CD4-positive, alpha-beta T cell treated with Interferon gamma for 1 hour (primary cell): ENCODE measurements at places on chromosomes 4 and X.

DNA sequence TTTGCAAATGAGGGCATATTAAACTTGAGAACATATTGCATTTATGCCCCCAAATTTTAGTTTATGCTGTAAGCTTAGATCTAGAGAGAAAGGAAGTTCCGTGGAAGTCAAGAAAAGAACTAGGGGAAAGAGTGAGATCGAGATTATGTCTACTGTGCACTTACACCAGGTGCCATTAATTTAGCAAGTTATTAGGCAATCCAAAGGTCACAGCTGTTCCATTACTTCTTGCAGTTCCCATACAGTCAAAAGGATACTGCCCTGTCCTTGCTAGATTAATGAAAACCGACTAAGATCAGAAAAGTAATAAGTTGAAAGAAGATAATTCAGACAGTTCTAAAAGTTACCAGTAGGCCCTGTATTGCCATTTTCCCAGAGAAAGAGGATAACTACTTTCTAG is 49.3 kb upstream of the SLC7A11 start:
- DNase-seq: no peak

GRCh38 chr4:85744950-85745349 is 270.0 kb downstream of the ARHGAP24 start:
- DNase-seq: no peak

- DNase-seq: no peak
Observed at GRCh38 chr4:106422766-106423165, 54.2 kb upstream of the GIMD1 start.

DNA sequence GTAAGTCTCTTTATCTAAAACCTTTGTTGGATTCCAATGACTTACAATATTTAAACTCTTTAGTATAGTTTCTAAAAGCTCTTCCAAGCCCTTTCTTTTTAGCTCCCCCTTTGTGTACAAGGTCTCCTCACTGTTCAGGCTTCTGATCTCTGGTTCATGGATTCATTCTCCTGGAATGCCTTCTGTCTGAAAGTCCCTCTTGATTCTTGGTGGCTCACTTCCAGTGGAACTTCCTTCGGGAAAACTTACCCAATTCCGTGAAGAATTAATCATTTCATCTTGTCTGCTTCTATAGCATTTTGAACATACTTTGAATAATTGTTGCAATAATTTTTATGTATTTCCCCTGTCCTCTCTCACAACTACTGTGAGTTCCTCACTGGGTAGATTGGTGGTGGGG is 3.6 kb downstream of the ARHGAP24 start:
- DNase-seq: no peak

GRCh38 chr4:53863736-53864365 is 200.6 kb downstream of the CHIC2 start:
- no peak for DNase-seq

GRCh38 chr4:85573270-85573669 is 98.3 kb downstream of the ARHGAP24 start:
- DNase-seq: no peak

DNA sequence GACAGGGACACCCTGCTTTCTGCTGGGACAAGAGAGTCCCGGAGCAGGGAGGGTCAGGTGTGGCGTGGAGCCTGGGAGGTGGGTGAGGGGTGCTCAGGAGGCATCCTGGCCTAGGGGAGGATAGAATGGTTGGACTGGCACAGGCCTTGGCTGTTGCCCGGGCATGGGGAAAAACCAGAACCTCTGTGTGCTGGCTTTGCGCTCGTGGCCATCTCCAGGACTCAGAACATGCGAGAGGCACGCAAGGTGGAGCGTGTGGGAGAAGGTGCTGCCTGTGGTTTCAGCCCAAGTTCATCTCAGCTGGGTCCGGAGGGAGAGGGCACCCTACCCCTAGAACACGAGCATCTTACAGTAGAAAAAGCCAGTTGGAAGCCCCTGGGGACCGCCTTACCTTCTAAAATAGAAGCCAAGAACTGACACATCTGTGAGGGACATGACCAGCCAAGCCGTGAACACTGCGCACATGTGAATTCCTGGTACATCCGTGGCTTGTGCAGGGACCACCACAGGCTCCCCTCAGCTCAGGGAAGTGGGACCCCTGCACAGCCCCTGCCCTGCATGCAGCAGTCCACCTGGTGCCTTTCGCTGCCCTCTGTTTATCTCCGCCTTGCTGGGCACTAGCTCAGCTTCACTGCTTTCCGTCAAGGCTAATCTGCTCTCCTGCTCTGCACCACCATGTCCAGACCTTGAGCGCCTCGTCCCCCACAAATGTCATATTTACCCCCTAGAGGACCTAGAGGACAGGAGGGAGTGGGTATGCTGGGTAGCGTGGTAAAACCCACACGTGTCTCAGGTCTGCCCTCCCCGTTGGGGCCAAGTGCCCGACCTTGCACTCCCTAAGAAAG is 13.5 kb downstream of the MSANTD1 start:
- DNase-seq: no peak

GRCh38 chrX:121642415-121642814 is 595.0 kb downstream of the GLUD2 start:
- no peak for DNase-seq

DNA sequence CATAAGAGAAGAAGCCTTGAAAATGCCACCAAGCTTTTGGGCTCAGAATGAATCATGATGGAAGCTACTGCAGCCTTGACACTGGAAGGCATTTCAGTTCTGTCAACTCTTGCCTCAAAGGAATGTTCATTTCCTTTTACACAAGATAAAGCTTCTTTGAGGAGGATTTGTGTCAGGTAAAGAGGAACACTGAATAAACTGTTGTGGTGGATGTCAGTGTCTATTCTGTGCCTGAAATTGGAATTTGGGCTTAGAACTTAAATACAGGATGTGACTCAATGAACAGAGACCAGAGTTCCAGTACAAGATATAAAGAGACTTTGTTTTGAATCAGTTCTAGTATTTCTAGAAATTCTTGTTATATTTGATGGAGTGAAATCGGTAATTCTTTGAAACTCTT is 313.2 kb downstream of the PACRGL start:
- no peak for DNase-seq

- DNase-seq: no peak
Observed at GRCh38 chr4:1567808-1568581, 116.1 kb downstream of the FAM53A start.

DNA sequence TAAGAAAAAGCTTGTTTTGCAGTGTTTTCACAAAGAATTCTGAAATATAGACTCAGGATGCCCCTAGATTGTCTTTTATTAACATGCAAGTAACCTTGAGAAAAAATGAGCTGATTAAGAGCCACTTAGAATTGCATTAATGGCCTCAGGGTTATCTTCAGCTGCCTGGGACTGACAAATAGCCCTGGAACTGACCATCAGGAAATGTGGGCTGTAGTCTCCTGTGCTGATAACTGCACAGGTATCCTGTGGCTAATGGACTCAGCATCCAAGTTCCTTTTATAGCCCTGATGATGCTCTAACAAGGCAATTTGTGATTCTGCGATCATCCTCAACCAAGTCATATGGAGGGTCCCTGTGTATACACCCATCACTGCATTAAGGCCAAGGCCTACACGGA is 17.0 kb downstream of the CA5B start:
- no peak for DNase-seq

- DNase-seq: no peak
Observed at GRCh38 chr4:80022282-80022681, 50.7 kb downstream of the ANTXR2 start.

- no peak for DNase-seq
Observed at GRCh38 chr4:100269446-100269845, 79.2 kb upstream of the DDIT4L start.

DNA sequence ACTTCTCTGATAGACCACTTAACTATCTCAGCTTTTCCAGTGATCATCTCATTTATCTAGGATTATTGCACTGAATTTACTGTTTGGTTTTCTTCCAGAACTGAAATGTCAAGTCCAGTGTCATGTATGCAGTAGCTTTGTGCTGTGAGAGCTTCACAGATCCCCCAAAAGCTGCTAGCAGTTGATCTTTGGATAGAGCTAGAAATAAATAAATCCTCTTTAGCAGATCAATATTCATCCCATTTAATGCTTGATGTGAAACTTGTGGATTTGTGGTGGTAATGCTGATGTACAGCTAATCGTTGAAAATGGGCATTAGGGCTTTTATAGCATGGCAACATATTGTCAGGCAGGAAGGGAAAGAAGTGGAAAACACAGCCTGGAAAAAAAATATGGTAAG is 509.6 kb upstream of the FAM241A start:
- DNase-seq: no peak

- DNase-seq: peak; percentile 24
Observed at GRCh38 chrX:23901060-23901459, 6.7 kb downstream of the APOO start.

GRCh38 chrX:123215397-123216089 is 31.5 kb downstream of the GRIA3 start:
- no peak for DNase-seq

DNA sequence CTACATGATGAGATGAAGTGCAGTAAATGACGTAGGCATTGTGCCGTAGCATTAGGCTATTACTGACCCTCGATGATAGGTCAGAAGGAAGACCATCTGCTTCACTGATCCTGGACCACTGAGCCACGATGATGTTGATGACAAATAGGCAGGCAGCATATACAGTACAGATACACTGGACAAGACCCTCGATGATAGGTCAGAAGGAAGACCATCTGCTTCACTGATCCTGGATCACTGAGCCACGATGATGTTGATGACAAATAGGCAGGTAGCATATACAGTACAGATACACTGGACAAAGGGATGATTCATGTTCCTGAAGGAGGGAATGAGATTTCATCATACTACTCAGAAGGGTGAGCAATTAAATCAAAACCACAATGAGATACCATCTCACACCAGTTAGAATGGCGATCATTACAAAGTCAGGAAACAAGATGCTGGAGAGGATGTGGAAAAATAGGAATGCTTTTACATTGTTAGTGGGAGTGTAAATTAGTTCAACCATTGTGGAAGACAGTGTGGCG is 50.9 kb downstream of the BEND4 start:
- no peak for DNase-seq

GRCh38 chr4:52243367-52243766 is 192.3 kb downstream of the SPATA18 start:
- no peak for DNase-seq

GRCh38 chrX:1162119-1162916 is 50.1 kb downstream of the CRLF2 start:
- no peak for DNase-seq

GRCh38 chr4:182888891-182889290 is 28.3 kb downstream of the DCTD start:
- no peak for DNase-seq

- no peak for DNase-seq
Observed at GRCh38 chr4:186557486-186557885, 2.1 kb upstream of the MTNR1A start.

- DNase-seq: no peak
Observed at GRCh38 chr4:3679851-3680311, 86.3 kb upstream of the ADRA2C start.

- no peak for DNase-seq
Observed at GRCh38 chr4:23033796-23034195, 341.1 kb downstream of the GBA3 start.

DNA sequence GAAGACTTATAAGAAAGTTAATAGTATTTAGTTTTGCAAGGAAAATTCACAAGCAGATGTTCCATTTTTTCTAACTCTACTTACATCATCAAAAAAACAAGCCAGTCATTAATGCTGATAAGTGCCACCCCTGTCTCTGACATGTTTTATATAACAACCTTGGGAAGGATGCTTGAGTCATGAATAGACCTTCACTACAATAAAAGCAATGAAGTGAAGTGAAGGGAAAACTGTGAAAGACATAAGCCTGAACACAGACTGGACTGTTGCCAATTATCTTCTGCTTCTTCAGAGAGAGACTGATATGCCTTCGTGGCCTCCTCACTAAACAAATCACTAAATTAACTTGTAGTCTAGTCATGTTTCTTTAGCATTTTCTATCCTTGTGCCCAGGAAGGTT is 353.2 kb downstream of the PDHA2 start:
- DNase-seq: no peak

GRCh38 chrX:30572004-30572403 is 5.6 kb downstream of the TASL start:
- DNase-seq: no peak

DNA sequence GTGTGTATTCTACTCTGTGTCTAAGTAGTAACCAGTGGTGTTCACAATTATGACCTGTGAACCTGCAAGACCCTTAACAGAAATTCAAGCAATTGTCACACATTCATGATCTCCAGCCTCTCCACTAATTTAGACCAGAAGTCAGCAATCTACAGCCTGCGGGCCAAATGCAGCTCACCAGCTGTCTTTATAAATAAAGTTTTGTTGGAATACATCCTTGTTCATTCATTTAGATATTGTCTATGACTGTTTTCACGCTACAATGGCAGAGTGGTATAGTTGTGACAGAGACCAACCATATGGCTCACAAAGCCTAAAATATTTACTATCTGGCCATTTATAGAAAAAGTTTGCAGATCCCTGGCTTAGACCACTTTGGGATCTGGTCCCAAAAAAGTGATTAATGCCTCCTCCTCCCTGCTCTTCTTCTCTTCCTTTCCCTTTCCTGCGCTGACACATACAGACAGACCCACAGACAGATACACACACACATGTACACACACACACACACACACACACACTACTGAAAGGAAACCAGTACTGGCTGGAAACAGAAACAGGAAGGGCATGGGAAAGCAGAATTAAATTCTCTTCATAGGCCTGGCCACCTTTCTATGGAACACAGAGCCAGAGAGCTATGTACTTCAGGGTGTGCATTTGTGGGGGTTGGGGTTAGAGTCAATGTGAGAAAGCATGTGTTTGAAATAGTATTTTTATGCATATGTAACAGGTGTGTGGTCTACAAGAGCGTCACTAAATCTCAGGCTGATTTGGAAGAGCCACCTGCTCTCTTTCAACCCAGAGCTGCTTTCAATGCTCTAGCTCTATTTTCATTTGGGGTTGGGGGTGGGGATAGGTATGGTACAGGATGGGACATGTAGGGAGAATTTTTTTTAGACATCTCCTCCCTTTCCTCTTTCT is 49.7 kb upstream of the TMEM164 start:
- no peak for DNase-seq

GRCh38 chr4:107736037-107736436 is 16.0 kb upstream of the PAPSS1 start:
- DNase-seq: no peak

- DNase-seq: no peak
Observed at GRCh38 chr4:183636923-183637322, 22.1 kb downstream of the RWDD4 start.

GRCh38 chr4:73620115-73620792 is at the start of gene RASSF6:
RASSF6 (minus strand) TSS chr4:73620436; CDS start chr4:73611795, 8,641 bp downstream.
- peak; percentile 12 for DNase-seq

GRCh38 chr4:116020141-116020722 is 906.8 kb upstream of the NDST4 start:
- no peak for DNase-seq

GRCh38 chr4:182093935-182094334 is 149.3 kb upstream of the TENM3 start:
- DNase-seq: no peak

DNA sequence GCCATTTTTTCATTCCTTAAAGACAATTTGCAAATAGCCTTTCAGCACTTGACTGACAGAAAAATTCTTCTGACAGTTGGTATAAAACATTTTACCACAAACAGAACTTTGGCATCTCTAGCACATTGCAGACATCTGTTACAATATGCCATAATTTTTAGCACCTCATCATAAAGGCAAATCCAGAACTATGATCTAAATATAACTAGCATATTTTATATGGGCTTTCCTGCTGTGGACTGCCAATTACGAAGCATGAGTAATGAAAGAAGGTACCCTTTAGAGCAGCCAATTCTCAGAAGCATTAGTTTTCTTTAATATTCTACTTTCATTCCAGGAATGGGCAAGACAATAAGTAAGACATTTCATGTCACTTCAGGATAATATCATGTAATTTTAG is 647.4 kb upstream of the GALNT7 start:
- DNase-seq: no peak

GRCh38 chr4:41476310-41476885 is 61.6 kb upstream of the LIMCH1 start:
- DNase-seq: no peak
